Naive thymus-derived CD4-positive, alpha-beta T cell (primary cell): ENCODE measurements at places on chromosomes 11 and 22.

DNA sequence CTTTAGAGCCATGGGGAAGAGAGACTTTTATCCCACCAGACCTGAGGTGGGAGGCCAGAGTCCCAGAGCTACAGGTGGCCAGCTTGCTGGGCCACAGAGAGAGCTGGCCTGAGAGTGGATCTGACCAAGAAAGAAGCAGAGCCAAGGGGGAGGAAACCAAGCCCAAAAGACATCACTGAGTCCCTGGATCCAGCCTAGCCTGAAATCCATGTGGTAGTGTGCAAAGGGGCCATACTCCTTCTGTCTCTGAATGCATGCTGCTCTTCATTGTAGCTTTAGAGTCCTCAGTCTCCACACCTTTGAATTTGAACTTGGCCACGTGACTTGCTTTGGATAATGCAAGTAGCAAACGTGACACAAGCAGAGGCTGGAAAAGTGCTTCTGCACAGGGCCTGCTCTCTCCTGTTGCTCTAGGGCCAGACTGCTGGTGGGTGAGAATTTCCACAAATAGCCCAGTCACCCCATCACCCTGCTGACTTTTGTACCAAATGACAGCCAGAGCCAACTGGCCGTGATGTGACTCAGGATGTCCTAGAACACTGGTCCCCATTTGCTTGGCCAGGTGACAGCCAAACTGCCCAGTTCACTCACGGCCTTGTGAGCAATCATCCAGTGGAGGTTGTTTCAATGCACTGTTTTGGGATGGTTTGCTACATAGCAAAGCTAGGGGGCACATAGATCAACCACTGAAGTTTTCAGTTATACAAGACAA is 93.6 kb downstream of the DHCR7 start:
- no peak for DNase-seq

- no peak for DNase-seq
Measured at GRCh38 chr11:132803436-132803835, 728.9 kb downstream of the OPCML start.

DNA sequence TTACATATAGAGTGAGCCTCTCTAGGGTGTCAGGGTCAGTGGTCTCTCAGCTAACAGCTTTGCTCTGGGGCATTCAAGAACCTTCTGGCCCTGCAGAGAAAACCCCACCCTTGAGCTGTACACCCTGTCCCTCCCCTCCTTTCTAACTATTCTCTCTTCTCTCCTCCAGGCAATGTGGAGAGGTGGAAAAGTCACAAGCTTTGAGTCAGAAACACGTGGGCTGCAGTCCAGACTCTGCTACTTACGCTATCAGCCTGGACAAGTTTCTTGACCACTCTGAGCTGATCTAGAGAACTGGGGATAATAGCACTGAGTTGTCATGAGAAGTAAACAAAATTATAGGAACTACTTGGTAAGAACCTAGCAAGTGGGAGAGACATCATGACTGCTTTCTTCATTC is 10.7 kb upstream of the FAM83F start:
- DNase-seq, result no peak

DNA sequence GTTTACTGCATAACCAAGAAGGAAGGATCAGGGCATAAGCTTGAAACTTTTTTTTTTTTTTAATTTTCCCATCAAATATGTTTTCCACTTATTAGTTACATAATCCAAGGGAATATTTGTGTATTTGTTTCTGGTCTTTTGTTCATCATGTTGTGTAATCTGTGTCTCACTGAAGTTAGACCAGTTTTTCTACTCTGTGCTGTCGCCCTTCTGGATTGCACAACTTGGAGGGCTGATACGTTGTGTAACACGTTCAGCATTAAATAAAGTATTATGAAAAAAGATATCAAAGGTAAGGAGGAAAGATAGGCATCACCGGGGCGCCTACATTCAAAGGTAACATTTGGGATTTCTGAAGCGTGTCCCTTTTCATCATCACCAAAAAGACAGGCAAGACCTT is 3.3 kb upstream of the E2F8 start:
- DNase-seq, result no peak

GRCh38 chr22:32699686-32700085 is 101.8 kb upstream of the TIMP3 start:
- DNase-seq, result no peak

GRCh38 chr11:46564459-46564858 is 29.4 kb downstream of the AMBRA1 start:
- DNase-seq, result no peak

- DNase-seq, result no peak
Measured at GRCh38 chr11:130523166-130523565, 74.7 kb downstream of the ADAMTS15 start.

DNA sequence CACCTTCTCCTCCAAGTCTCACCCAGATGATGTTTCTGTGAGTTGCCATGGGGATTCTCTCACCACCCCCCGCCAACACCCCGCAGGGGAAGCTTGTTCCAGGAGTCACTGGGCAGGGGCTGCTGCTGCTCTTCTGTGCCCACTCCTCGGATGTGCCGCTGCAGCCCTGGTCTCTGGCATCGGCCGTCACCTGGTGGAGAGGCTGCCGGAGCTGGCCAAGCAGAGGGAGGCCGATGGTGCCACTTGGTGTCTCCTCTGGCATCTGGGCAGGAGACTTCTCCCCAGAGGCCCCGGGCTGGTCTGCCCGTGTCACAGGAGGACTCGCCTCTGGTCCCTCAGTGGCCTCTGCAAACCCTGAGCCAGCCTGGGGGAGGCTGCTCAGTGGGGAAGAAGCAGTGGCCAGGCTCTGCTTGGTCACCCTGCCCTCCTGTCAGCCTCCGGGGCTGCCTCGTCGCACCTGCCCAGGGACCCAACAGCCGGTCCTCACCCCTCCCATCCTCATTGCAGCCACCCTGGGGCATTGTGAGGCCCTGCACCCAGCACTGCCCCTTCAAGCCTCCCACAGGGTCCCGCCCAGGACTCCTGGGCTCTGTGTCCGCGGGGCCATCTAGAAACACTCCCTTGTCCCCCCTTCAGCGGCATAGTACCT is 424 bp upstream of the ADORA2A start:
- DNase-seq, result peak; percentile 45

DNA sequence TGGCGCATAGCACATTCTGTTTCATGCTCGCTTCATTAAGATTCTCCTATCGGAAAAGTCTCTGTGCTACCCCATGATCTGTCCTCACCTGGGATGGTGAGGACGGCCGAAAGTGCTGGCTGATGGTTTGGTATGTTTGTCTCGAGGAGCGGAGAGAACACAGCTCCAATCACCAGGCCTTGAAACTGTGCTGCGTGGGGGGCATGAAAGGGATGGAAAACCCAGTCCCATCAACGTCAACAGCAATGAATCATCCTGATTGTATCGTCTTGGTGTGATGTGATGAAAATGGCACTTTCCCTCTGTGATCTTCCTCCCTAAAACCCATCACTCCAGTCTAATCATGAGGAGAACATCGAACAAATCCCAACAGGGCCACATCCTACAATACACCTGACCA is 8.4 kb downstream of the FXYD6 start:
- no peak for DNase-seq

DNA sequence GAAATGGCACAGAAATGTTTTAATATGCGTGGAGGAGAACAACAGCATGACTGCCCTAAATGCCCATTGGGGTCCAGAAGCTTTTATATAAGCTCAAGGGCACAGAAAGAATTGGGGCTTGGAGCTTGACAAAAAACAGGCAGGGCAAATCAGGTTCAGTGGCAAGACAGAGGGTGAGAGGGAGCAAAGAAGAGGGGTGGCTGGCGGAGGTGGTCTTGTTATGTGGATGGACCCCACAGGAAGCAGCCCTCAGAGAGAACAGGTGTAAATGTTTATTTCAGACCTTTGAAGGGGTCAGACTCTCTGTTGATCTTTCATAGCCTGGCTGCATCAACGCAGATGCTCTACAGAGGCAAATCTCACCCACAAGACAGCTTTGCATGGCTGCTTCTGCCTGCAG is 213.1 kb upstream of the B3GAT1 start:
- no peak for DNase-seq

GRCh38 chr11:28659716-28660348 is 551.6 kb downstream of the METTL15 start:
- no peak for DNase-seq

DNA sequence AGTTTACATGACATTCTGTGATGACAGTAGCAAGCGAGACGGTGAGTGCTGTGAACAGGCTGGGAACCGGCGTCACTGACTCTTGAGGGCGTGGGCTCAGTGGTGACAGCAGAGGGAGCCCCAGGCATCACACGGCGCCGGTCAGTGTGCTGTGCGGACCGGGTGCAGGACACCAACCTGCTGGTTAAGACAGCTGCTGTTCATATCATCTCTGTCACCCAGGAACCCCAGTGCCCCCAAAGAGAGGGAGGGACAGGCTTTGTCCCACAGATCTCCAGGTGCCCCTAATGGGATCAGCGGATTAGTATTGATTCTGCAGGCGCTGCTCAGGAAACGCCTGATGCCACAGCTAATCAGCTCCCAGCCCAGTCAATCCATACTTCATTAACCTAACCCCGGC is 18.4 kb downstream of the B3GAT1 start:
- no peak for DNase-seq

DNA sequence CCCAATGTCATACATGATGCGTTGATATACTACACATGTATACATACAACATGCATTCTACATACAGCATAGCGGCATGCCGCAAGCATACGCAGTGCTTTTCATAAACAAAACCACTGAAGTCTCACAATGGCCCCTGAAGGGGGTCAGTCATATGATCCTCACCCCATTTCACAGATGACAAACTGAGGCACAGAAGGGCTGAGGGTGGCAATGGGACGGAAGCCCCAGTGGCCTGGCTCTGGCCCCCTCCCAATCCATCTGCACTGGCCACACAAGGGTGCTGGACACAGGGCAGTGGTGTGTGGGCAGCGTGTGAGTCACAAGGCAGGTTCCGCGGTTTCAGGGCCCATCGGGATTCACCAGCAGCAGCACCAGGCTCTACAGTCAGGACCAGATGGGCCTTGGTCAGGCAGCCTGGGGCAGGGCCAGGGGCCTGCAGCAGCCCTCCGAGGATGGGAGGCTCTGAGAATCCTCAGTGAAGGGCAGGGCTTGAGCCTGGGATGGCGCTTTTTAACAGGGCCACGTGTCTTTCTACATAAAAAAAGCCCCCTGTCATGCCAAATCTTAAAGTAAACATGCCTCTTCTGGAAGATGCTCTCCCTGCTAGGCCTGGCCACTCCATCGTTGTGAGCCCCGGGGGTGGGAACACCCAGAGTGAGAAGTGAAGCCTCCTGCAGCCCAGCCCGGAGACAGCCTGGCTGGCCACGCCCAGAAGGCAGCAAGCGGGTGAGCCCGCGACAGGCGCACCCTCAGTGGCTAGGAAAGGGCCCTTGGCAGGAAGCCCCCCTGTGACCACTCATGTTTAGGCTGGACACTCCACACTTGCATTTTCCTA is 206.5 kb downstream of the CTTN start:
- no peak for DNase-seq

- no peak for DNase-seq
Measured at GRCh38 chr11:64675450-64676260, 47.3 kb downstream of the NRXN2 start.

DNA sequence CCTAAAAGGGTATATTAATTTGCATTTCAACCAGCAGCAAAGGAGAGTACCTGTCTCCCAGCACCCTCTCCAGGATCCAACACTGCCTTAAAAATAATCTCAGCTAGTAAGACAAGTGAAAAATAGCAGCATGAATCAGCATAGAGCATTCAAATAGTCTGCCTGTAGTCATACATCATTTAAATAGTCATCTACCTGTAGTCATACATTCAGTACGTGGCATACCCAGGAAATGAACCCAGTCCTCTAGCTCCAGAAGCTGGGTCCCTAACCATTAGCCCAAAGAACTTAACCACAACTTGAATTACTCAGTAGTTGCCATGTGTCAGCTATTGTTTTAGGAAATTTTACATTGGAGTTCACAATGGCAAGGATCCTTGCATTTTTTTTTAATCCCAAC is 9.3 kb downstream of the TENM4 start:
- no peak for DNase-seq

- no peak for DNase-seq
Measured at GRCh38 chr11:99601179-99601578, 580.4 kb downstream of the CNTN5 start.

- DNase-seq, result no peak
Measured at GRCh38 chr11:19520681-19521080, 192.0 kb upstream of the NAV2 start.

- no peak for DNase-seq
Measured at GRCh38 chr22:20233351-20234313, 34.5 kb downstream of the RTN4R start.

GRCh38 chr11:96159968-96160367 is 183.0 kb downstream of the MAML2 start:
- no peak for DNase-seq

- no peak for DNase-seq
Measured at GRCh38 chr11:19422276-19422675, 181.5 kb upstream of the E2F8 start.

DNA sequence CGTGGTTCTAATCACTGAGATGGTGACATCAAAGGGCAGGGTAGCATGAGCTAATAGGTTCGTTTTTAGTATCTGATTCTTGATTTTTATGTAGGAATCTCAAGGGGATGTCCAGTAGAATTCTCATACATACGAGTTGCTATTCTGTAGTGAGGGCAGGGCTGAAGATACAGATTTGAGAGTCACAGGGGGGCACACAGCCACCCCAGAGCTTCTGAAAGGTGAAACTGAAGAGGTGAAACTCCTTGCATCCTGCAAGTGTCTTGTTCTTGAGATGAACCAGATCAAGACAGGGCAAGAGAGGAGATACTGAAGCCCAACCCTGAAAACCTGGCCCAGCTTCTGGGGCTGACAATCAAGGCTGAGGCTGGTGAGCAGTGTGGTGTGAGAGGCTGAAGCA is 35.6 kb upstream of the TMEM123 start:
- no peak for DNase-seq

DNA sequence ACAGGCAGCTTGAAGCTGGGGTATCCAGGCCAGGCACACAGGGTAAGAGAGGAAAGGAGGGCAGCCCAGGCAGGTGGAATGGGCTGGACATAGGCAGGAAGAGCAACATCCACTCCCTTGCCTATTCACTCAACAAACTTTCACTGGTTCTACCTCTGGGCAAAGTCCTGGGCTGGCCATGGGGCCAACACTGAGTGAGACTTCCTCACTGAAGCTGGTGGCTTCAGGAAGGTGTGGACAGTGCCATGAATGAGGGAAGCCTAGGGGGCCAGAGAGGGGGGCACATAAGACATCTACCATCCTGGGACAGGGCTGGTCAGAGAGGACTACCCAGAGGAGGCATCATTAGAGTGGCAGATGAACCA is 44.9 kb upstream of the TCF20 start:
- DNase-seq, result no peak
